ENCODE measurements at places on chromosomes 2 and 18. TPM values are rescaled to one million over a fixed set of nuclear protein-coding genes. Genes with fewer than 3 reads are reported as not detected.

ASB18 gene
- not detected for total RNA-seq

TRIM54 gene
- 0.24 TPM for total RNA-seq

CSRNP3 gene
- total RNA-seq, result 0.48 TPM

PLCD4 gene
- total RNA-seq, result 1.3 TPM

CCDC85A gene
- not detected for total RNA-seq

NABP1 gene
- total RNA-seq, result 23.0 TPM

SULT1C2 gene
- total RNA-seq, result 0.72 TPM

UPP2 gene
- total RNA-seq, result not detected

TMEM247 gene
- total RNA-seq, result not detected

ALPP gene
- not detected for total RNA-seq

FASTKD2 gene
- 48.9 TPM for total RNA-seq

C2orf15 gene
- total RNA-seq, result not detected

All from tracheal epithelial cell (primary cell).